ENCODE measurements at places on chromosomes 1 and 21. TPM values are rescaled to one million over a fixed set of nuclear protein-coding genes. Genes with fewer than 3 reads are reported as not detected.

The STYXL2 gene
- 1.3 TPM for total RNA-seq

The MNDA gene
- total RNA-seq: 14.5 TPM

The LEFTY1 gene
- total RNA-seq: not detected

The CA14 gene
- total RNA-seq: 0.69 TPM

The SPATA45 gene
- not detected for total RNA-seq

The ESRRG gene
- total RNA-seq: 1.2 TPM

The EXTL1 gene
- total RNA-seq: 4.4 TPM

The ZBTB8A gene
- 3.6 TPM for total RNA-seq

The KIF2C gene
- 1.6 TPM for total RNA-seq

The C1orf226 gene
- 3.9 TPM for total RNA-seq

The AMY1C gene
- not detected for total RNA-seq

The CAPN2 gene
- 155 TPM for total RNA-seq

The RNU1-3 gene
- under 0.01 TPM for total RNA-seq

The TM2D1 gene
- 54.1 TPM for total RNA-seq

The DUSP23 gene
- total RNA-seq: 67.4 TPM

The PRR9 gene
- total RNA-seq: not detected

The TFF3 gene
- total RNA-seq: 10.0 TPM

The MPZL1 gene
- 94.0 TPM for total RNA-seq

The NPHS2 gene
- total RNA-seq: not detected

The GJC2 gene
- total RNA-seq: 0.87 TPM

The OTUD3 gene
- 3.6 TPM for total RNA-seq

The CORT gene
- not detected for total RNA-seq

The GJA4 gene
- 25.1 TPM for total RNA-seq

The TRIM63 gene
- 4.6 TPM for total RNA-seq

The RHEX gene
- not detected for total RNA-seq

The FAM89A gene
- 26.0 TPM for total RNA-seq

Measured in adrenal gland (tissue), 19 donors.